ENCODE measurements at places on chromosomes 2 and 18. TPM values are rescaled to one million over a fixed set of nuclear protein-coding genes. Genes with fewer than 3 reads are reported as not detected.

GRCh38 chr2:17226941-17227490, 291.2 kb downstream of the RAD51AP2 start:
- H3K4me1 ChIP-seq: no peaks in the 10 kb centered on the region
- no peak for DNase-seq
- H3K36me3 ChIP-seq: no peaks in the 10 kb centered on the region
- no peaks in the 10 kb centered on the region for H3K27me3 ChIP-seq
- no peak overlapping the region for H3K4me3 ChIP-seq

DNA sequence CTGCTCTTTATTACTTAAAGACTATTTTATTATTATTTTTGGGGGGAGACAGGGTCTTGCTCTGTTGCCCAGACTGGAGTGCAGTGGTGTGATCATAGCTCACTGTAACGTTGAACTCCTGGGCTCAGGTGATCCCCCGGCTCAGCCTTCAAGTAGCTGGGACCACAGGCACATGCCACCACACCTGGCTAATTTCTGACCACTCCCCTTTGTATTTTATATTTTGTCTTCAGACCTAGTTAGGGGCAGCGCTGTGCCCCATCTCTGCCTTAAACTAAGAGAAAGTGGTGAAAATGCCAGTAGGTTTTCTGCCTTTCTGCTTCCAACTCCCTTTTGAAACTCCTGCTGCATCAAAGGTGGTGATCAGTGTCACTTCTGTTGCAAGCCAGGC, 82.5 kb downstream of the LPIN1 start:
- peaks cover 20% of the 10 kb centered on the region for H3K4me1 ChIP-seq
- H3K4me3 ChIP-seq: no peak overlapping the region
- H3K27me3 ChIP-seq: no peaks in the 10 kb centered on the region
- H3K27ac ChIP-seq: no peak overlapping the region
- no peak for DNase-seq
- H3K36me3 ChIP-seq: peaks cover 8% of the 10 kb centered on the region

DNA sequence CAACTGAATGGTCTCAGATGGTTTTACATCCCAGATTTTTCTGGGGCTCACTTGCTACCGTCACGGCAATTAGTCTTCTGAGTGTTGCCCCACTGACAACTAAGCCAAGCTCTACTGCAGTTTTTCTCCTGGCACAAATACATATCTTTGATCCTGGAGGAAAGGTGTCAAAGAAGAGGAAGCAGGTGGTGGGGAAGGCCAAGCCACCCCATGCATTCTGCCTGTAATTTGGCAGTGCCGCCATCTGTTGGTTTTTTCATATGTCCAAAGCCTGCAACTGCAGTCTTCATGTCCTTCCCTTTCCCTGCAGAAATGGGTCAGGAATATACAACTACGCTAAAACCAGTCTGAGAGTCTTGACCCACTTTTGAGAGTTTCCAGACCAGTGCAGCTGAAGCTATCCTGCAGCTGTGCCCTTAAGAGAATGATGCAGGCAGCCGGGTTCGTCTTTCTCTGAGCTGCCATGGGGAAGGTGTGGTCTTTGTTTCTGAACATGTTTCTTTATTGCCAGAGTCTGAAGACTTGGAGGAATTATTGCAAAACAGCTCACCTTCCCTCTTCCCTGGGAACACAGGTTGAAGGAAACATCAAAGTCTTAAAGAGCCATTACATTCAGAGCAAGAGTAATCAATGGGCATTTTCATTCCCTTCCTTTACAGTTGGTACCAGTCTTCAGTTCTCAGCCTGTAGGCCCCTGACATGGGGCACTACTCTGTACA, 71.8 kb upstream of the ATL2 start:
- DNase-seq: no peak
- no peaks in the 10 kb centered on the region for H3K4me1 ChIP-seq
- H3K27me3 ChIP-seq: no peaks in the 10 kb centered on the region
- H3K27ac ChIP-seq: no peak overlapping the region
- no peak overlapping the region for H3K4me3 ChIP-seq

The YES1 gene
- total RNA-seq: 14.2 TPM

All from naive thymus-derived CD4-positive, alpha-beta T cell (primary cell).